ENCODE measurements at places on chromosomes 6 and 20.

DNA sequence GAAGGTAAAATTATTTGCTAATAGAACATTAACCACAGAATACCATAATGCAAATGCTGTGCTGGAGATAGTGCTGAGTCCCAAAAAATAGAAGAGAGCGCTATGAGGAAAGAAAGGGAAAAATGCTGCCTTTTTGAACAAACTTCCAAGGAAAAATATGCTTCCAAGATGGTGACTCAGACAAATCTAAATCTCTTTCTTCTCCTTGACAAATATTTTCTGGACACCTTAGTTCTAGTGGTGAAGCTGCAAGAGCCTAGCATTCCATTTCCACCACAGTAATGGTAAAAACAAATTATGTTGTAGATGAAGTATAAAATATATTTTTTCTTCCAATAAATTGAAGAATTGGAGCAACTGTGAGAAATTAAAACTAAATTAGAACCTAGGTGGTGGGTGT is 155.6 kb upstream of the TBX18 start:
- no peak for DNase-seq

DNA sequence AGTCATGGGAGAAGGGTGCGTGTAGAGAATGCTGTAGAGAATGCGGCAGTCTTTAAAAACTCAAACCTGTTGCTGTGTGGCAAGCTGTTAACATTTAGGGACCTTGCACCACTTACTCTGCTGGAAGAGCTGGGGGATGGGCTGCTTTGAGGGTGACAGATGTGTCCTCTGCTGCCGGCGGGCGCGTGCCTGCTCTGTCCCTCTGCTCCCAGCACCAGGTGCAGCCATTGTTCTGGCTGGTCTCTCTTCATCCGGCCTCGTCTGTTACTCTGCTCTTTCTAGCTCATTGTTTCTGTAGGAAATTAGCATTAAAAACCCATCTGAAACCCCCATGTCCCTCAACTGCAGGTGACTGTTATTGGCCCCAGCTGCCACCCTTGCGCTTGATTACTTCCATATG is 78.5 kb downstream of the CBFA2T2 start:
- DNase-seq, result no peak

DNA sequence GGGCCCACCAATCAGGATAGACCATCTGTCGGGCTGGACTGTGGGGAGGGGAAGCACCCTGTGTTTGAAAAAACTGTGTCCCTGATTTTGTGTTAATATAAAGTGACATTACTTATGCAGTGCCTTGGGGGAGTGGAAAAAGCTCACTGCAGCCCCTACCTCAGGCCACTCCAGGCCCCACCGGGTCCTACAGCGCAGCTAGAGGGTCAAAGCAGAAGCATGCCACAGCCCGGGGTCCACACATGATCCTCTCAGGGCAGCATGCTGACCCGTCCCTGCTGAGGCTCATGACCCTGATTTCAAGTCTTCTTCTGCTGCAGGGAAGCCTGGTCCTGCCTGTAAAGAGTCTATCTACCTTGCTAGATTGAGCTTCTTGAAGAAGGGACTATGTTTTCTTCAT is 133.0 kb upstream of the PLCB4 start:
- no peak for DNase-seq

GRCh38 chr6:71138376-71138775 is 150.2 kb upstream of the OGFRL1 start:
- DNase-seq, result no peak

- DNase-seq, result no peak
Measured at GRCh38 chr6:31401403-31401802, 2.0 kb upstream of the MICA start.

DNA sequence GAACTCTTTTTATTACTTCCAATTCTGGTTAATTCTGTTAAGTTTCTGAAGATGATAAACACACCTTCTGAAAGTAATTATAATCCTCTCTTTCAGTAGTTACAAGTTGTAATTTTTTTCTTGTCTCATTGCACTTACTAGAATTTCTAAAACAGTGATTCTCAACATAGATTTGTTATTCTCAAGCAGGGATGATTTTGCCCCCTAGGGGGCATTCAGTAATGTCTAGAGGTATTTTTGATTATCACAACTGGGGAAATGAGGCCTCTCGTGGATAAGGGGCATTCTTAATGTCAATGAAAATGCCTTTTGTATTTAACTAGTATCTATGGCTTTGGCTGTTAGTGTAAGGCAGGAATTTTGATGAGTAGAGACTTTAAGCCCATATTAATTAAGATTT is 39.4 kb upstream of the MAFB start:
- DNase-seq, result no peak

DNA sequence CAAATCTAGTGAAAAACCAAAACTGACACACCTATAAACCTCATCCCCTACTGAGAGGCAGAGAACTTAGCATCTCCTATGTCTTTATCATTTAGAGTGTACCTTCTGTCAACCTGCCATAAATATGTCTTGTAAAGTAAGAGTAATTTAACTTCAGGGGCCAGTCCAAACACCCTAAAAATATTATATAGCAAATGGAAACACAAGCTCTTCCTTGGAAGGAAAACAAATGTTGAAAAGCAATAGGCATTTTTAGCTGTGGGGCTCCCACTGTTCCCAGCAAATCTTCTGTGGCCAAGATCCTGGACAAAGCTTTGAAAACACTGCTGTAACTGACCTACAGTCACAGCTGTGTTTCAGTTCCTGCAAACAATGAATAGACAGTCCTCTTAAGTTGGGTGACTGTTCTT is 140.0 kb upstream of the RNF217 start:
- no peak for DNase-seq

DNA sequence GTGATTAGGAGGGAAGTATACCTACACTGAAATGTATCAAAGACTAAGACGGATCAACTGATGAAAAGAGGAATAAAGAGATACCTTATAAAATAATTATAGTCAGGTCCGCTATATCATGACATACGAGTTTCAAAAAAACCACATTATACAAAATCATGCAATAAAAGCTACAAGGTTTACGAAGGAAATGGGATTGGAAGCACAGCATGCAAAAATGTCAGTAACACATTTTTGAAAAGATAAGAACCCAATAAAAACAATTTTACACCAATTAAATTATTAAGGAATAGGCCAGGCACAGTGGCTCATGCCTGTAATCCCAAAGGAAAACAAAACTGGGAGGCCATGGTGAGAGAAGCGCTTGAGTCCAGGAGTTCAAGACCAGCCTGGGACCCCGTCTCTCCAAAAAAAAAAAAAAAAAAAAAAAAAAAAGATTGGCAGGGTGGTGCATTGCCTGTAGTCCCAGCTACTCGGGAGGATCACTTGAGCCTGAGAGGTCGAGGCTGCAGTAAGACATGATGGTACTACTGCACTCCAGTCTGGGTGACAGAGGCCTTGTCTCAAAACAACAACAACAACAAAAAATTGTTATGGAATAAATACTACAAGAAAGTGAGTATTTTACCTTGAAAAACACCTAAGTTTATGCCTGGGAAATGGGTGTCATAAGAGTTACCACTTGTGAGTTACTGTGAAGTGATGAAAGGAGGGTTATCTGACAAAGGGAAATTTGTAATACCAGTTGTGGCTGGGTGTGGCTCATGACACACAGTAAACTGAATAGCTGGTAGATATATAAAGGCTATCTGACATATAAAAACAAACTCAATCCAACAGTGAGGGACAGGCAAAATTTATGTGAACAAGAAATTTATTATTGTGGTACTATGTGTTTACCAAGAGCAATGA is 45.2 kb downstream of the RANBP9 start:
- DNase-seq, result no peak

GRCh38 chr20:56793916-56794315 is 164.8 kb downstream of the TFAP2C start:
- no peak for DNase-seq

DNA sequence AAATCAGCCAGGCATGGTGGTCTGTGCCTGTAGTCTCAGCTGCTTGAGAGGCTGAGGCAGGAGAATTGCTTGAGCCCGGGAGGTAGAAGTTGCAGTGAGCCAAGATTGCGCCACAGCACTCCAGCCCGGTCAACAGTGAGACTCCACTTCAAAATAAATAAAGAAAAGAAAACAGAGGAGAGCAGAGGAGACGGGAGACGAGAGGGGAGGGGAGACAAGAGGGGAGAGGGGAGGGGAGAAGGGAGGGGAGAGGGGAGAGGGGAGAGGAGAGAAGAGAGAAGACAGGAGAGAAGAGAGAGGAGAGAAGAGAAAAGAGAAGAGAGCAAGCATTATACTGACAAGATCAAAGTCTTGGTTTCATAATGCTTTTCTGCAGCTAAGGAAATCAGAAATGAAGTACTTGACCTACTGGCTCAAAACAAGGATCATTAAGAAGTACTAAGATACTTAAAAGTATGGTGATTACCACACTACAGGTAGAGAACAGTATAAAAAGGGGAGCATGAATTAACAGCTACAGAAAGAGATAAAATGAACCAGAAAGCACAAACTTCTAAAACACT is 30.5 kb downstream of the FAM8A1 start:
- DNase-seq, result no peak

DNA sequence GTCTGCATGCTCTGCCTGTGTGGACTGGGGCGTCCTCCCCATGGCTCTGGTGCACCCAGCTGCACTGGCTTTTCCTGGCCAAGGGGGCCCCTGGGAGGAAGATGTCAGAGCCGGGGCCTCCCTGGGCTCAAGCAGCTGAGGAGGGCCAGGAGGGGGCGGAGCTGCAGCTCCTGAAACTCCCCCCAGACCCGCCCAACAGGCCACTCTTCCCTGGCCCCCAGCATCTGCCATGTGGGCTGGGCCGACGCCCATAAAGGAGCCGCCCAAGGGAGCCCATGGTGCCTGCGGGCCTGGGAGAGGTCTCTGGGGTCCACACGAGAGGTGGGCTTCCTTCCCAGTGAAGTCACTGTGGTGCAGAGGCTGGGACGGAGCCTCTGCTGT is 4.0 kb downstream of the RBBP8NL start:
- DNase-seq, result no peak

DNA sequence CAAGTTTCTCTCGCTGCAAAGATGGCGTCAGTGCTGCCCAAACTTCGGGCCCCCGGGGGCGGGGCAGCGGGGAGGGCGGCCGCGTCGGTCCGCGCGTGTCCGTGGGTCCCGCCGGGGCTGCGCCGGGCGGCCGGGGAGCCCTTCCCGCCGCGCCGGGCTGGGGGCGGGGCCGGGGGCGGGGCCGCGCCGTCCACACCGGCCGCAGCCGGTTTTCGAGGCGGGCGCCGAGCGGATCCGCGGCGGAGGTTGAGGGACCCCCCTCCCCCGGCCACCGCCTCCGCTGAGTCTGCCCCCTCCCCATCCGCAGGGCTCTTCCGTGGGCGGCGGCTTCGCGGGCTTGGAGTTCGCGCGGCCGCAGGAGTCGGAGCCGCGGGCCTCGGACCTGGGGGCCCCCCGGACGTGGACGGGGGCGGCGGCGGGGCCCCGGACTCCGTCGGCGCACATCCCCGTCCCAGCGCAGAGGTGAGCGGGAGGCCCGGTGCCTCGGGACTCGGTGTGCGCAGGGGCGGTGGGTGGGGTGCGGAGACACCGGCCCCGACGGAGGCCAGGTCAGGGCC is 572 bp downstream of the SLC2A4RG start:
- peak; percentile 31 for DNase-seq

- DNase-seq, result no peak
Measured at GRCh38 chr6:143234734-143235133, 174.0 kb downstream of the AIG1 start.

GRCh38 chr6:90478789-90479602 is 107.9 kb downstream of the MAP3K7 start:
- peak; percentile 85 for DNase-seq

DNA sequence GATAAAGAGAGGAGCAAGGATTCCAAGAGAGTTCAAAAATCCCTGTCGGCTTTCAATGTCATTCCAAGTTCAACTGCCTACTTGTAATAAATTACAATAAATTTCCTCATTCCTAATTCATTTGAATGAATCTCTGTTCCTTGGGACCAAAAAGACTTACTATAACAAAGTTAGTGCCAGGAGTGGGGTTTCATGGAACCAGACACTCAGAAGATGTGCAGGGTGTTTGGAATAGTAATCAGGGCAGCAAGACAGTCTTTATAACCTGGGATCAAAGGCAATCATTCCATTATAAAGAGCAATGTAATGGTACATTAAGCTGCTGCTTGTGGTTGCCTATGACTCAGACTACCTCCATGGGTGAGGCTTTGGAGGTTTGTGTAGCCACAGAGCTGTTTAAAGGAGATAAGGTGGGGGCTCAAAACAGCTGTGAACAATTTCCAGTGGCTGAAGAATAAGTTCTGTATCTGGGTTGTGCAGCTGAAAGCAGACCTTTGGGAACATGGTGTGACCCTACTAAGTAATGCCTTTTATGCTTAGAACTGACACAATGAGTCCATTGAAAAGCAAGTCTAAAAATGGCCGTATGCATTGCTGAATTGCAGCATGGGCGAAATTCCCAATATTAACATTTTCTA is 159.9 kb downstream of the LINC00237 start:
- DNase-seq, result no peak

DNA sequence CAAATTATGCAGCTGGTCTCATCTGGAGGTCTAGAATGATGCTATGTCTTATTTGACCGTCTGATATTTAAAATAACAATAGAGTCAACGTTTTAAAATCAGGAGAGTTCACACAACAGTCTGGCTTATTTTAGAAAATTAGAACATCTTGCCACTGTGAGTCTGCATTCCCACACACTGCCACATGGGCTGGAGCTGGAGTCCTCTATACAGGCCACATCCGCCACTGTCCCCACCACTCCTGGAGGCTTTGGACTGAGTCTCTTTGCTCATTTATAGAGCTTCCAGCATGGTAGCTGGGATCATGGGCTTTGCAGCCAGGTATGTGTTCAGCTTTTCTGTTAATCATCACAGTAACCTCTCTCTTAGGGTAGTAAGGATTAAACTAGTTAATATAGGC is 68.8 kb upstream of the ZNFX1 start:
- no peak for DNase-seq

GRCh38 chr6:149190224-149190831 is 127.2 kb upstream of the TAB2 start:
- no peak for DNase-seq

DNA sequence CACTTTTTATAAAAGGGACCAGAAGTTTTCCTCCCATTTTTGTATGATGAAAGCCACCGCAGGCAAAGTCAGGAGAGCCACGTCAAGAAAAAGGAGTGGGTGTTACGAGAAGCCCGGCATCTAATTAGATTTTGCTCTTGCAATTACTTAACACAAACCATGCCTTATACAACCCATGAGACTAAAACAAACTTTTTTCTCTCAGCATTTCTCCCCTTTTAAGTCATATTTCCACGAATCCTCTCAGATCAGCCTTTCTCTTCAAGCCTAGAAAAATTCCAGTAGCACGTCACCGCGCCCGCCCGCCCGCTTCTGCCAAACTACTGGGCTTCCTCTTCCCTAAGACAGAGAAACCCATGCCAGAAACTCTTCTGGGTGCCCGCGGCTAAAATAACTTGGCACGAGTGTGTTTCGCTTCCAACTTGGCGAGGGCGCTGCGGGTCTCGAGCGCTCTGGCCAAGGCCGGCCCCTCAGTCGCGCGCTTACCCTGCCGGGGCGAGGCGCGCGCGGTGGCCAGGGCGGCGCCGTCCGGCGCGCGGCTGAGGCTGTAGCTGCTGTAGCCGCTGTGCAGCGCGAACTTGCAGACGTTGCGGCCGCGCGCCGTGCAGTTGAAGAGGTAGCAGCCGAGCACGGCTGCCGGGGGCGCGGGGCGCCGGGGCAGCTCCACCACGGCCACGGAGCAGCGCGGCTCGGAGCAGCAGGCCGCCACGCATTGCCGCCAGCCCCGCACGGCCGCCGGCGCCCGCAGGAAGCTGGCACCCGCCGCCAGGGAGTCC is 1.0 kb downstream of the LRP11 start:
- DNase-seq, result peak; percentile 73

Measured in anterior cingulate cortex (tissue), 58 donors.